ENCODE measurements at places on chromosomes 7 and 10.

- DNase-seq = no peak
These were observed 331.1 kb downstream of the HTR7 start for GRCh38 chr10:90526721-90527120.

- no peak for DNase-seq
These were observed 679 bp upstream of the AFAP1L2 start for GRCh38 chr10:114405011-114405350.

DNA sequence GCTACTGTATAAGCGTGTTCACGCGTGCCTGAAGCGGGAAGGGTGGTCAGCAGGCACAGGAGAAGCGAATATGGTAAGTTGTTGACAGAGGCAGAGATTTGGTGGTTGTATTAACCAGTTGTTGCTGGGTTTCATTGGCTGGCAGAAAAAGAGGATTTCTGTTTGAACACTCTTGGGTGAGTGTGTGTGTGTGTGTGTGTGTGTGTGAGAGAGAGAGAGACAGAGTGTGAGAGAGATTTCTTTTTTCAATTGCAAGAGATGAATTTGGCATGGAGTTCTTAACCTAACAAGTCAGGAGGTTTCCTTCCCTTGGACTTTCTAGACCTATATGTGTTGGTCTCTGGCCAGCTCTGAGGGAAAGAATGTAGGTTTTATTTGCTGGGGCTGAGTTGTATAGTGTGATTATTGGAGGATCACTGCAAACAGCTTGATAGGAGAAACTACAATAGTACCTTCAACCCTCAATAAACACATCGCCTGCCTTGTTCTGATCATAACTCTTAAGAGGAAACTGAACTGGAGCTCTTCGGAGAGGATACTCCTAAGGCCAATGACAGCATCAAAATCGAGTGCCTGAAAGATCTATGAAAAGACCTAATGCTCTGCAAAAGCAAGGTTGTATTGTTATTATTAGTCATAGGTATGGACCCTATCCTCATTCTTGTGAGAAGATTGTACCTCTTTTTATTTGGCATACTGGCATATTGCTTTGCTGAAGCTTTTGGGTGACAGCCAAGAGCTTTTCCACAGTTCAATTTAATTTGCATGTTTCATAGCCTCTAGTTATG lies 1.2 kb downstream of the MCU start:
- DNase-seq = no peak

DNA sequence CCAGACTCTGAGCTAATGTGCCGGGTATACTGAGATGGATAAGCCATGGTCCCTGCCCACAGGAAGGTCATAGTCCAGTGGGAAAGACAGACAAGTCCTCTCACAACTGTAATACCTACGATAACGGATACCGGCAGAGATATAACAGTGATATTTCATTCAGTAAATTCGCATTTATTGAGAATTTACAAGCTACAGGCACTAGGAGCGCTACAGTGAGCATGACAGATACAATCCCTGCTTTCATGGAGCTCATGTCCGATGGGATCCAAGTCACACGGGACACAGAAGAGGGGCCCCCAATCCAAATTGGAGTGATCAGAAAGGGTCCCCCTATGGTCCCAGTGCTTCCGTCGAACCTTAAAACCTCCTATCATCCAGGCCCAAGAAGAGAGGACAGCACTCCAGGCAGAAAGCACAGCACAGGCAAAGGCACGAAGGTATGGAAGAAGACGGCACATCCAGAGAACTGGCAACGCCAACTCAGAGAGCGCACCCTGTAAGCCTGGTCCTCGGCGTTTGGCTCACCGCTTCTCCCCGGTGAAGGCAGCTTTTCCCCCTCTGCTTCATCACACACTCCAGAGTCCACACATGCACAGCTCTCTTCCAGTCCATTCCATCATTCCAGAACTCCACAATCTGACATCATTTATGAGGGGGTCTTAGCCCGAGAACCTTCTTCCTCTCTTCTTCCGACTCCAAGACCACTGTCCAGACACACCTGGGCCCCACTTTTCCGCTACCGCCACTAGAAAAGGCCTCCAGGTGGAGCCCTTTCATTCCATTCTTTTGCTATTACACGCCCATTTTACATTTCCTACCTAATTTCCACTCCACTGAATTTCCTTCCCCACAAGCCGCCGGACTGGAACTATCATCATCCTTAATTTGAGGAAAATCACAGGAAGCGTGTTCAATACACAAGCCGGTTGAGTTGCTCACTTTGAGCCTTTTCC lies 47.8 kb upstream of the NKX2-3 start:
- DNase-seq = no peak

DNA sequence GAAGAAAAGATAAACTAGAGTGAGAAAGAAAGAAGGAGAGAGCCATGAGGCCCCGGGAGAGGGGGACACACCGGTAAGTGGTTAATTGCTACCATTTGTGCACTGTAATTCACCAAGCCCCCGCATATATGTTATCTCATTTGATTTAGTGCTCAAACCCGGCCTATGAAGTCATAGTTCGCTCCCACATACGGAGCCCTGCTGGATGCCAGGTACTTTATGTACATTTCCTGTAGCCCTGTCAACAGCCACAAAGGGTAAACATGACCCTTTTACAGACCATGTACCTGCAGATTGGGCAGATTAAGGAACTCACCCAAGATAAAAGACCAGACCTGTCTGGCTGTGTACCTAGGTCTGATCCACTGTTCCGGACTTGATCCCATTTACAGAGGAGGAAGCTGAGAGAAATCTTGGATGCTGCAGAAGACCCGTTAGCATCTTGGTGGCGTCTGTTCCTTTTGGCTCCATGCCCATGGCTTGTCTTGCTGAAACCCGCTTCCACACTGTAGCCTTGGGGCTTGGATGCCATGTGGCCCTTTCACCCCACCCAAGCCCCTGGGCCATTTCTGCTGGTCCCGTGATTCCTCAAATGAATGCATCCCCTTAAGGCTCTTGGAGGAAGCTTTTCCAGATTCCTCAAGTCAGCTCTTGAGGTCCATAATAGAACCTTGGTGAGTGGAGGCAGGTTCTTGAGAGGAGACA lies 32.3 kb downstream of the FAM241B start:
- DNase-seq = no peak

DNA sequence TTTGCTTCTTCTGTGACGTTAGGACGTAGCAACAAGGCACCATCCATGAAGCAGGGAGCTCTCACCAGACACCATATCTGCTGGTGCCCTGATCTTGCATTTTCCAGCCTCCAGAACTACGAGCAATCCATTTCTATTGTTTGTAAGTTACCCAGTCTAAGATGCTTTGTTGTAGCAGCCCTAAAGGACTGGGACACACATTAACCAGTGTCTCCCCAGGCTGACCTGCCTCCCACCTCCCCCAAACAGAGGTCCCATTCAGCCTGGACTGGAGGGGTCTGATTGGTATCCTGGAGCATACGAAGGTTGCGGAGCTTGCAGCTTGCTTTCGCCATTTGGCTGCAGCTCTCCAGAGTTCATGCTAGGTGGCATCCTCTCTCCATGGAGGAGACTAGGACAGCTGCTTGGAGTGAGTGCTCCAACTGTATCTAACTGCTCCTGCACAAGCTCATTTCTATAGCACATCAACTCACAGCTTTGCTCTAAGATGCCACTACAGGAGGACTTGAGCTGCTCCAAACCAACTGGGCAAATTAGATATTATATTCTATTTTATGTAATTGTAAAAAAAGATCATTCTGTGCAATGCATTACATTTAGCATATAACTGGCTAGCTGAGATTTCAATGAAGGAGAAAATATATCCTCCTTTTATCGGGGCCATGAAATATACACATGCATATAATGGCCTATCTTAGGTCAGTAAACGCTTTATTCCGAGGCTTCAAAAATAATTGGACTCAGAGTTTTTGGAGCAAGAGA lies 8.0 kb upstream of the GRK5 start:
- no peak for DNase-seq

- no peak for DNase-seq
These were observed 26.7 kb downstream of the YWHAG start for GRCh38 chr7:76332078-76332477.

- no peak for DNase-seq
These were observed 22.7 kb downstream of the KIAA1549 start for GRCh38 chr7:138958391-138958956.

DNA sequence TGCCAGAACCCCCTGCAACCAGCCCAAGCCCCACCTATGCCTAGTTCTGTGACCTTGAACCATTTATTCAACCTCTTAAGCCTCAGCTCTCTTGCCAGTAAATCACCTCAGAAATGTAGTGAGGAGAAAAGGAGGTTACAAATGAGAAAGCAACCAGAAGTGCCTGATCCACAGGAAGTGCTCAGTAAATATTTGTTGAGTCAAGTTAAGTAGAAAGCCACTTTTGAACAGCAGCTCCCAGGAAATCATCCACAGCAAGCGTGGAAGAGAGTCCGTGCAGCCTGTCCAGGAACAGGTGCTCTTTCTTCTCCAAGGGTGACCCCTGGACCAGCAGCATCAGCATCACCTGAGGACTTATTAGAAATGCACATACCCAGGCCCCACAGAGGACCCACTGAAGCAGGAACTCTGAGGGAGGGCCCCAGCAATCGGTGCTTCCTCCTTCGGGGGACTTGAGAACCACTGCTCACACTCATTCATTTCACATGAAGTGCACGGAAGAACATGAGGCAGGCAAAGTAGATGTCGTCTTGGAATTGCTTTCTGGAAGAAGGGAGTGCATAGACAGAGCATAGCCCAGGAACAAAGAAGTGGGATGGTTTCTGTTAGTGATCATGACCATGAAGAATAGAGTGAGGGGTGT lies 6.3 kb upstream of the C10orf71 start:
- DNase-seq = no peak

- no peak for DNase-seq
These were observed 38.8 kb upstream of the SEPTIN7 start for GRCh38 chr7:35761871-35762677.

DNA sequence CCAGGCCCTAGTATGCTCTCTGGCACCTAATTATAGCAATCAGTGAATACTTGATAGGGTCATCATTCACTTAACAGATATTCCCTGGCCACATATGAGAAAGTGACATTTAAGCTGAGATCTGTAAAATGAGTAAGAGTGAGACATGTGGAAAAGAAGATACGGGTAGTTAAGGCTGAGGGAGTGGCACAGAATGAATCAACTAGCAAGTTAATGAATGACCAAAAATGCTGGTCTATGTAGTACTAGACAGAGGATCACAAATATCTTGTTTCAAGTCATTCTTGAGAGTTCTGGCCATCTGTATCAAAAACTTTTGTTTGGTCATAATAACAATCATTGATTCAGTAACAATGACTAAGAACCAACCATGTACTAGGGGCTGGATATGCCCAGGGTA lies 954.9 kb downstream of the CNTNAP2 start:
- no peak for DNase-seq

GRCh38 chr10:96832721-96833219 lies 672 bp downstream of the LCOR start:
- peak; percentile 83 for DNase-seq

DNA sequence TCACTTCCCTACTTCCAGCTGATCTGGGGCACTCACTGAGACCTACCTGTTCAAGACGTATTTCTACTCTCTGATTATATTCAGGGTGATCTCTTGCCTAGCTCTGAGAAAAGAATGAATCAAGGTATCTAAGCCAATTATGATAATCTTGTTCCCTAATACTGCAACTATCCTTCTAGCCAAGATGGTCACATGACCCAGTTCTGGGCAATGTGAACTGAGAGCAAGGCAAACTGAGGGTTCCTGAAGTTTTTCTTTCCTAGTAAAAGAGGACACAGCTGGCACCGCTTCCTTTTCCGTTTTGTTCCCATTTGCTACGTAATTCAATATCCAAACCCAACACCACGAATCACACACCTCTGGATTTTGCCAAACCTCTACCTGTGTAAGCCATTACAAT lies 5.9 kb upstream of the GPAM start:
- DNase-seq = no peak

DNA sequence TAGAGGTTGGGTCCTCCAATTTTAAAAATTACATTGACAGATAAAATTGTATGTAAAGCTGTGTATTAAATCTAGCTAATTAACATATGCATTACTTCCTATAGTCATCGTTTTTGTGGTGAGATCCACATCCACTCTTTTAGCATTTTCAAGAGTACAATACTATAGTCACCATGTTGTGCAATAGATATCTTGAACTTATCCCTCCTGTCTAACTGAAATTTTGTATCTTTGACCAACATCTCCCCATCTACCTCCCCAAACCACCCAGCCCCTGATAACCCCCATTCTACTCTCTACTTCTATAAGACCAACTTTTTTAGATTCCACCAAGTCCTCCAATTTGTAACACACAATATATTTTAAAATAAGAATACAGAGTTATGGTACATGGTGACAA lies 208.0 kb downstream of the RELN start:
- DNase-seq = no peak

GRCh38 chr10:112758961-112759360 lies 191.1 kb upstream of the TCF7L2 start:
- DNase-seq = no peak

GRCh38 chr7:53697913-53698312 lies 662.5 kb downstream of the POM121L12 start:
- no peak for DNase-seq

DNA sequence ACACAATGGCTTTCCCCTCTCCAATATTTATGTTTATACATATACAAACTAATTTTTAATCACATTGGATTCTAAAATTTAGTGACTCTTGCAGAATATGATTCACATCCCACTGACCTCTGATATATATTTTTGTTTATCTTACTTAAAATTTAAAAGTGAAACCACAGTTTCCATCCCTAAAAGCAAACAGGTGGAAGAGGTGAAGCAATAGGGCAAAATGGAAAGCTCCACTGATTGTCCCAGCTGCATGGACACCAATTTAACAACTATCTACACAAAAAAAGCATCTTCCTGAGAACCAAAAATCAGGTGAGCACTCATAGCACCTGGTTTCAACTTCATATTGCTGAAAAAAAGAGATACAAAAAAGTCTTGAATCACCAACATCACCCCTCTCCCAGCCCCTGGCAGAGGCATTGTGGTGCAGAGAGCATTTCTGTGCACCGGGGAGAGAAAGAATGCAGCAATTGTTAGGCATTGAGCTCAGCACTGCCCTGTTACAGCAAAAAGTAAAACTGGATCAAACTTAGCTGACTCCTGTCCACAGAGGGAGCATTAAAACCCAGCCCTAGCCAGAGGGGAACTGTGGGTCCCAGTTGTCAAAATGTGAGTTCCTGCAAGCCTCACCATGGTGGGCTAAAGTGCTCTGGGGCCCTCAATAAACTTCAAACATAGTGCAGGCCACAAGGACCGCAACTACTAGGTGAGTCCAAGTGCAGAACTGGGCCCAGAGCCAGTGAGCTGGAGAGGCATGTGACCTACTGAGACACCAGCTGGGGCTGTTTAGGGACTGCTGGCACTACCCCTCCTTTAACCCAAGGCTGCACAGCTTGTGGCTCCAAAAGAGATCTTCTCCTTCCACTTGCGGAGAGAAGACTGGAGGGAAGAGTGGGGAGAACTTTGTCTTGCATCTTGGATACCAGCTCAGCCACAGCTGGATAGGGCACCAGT lies 92.1 kb downstream of the SIRT1 start:
- DNase-seq = no peak
